ENCODE measurements at places on chromosomes 12 and 14.

DNA sequence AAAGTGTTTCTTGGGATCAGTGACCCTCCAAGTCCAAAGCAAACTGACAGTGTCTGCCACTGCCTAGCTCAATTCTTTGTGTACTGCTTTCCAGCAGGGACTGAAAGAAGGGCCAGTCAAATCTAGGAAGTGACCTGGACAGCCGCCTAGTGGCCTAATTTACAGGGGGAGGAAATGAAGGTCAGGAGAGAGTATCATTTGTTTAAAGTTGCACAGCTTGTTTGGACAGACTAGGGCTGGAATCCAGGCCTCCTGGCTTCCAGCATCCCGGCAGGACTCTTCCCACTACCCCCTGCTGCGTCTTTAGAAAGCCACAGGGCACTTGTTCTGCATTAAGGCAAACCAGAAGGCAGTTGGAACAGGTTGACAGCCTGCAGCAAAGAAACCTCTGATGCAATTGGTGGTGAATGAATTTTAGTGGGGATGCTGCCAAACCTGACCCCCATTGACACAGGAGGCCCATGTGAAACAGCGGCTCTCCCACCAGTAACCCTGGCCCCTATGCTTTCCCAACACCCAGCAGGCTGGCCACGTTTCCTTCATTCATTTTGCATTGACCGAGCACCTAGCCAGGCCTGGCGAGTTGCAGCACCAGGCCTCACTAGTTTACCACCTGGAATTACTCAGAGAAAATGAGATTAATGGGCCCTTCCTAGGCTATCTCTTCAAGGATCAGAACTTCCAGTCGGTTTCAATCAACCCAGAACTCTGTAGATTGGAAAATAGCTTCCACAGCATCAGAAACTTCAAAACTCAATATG, 28.2 kb downstream of the GALNT16 start:
- DNase-seq: peak; percentile 24

DNA sequence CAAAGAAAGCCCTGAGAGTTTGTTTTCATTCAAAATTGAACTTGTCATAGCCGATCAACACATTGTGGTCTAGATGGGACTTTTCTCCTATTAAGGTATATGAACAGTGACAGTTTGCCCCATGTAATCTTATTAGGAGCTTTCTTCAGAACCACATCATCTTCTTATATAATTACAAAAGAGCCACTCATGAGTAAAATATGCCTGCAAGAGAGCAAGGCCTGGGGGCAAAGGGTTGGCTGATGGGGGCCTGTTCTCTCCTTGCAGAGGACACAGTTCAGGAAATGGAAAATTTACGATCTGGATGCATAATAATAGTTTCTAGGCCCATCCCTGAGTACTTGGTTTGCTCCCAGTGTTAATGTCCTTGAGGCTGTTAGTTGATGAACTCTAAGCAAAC, 87.8 kb downstream of the FLRT2 start:
- DNase-seq: no peak

DNA sequence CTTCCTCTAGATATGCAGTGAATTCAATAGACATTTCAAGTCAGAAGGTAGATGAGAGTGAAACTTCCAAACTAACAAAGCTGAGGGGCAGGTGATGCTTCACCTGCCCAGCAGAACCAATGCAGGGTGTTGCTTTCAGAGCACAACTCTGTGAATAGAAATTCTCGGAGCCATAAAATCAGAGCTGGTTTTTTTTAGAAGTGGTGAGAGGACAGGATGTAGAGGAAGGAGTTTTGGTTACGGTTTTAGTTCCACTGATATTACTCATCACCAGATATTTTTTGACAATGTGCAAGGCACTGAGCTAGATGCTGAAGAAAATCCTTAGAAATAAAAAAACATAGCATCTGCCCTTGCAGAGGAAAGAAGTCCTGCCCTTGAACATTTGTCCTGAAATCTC, 62.2 kb downstream of the BMP4 start:
- no peak for DNase-seq

- DNase-seq: no peak
Measured at GRCh38 chr12:113220593-113221180, 577 bp upstream of the TPCN1 start.

- DNase-seq: no peak
Measured at GRCh38 chr12:72677846-72678245, 405.7 kb downstream of the TRHDE start.

DNA sequence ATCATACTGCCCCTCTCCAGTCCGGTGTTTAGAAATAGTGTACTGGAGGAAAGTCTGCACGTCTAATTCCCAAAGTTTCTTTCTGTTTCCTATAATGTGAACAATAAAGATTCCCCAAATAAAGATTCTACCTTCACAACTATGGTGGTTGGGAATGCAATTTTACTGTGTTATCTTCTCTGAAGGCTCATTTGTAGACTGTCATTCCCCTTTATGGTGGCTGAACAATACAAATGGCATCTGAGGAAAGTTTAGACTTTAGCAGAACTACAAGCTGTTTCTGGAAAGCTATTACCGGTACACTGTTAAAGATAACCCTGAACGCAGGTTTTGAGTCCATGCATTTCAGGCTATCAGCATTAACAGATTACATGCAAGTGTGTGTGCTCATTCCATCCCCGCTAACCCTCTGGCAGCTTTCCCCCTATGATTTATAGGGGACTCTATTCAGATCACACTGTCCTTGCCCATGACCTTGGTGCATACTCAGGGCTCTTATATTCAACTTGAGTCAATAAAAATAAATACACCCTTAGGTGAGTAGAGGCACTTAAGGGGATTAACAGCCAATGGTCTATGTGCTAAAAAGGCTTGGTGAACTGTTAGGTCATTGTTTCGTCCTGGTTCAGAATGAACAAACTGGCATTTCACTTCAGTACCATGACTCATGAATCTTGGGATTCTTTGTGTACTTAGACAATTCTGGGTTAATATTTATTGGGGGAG, 60.7 kb upstream of the PYGL start:
- DNase-seq: no peak

DNA sequence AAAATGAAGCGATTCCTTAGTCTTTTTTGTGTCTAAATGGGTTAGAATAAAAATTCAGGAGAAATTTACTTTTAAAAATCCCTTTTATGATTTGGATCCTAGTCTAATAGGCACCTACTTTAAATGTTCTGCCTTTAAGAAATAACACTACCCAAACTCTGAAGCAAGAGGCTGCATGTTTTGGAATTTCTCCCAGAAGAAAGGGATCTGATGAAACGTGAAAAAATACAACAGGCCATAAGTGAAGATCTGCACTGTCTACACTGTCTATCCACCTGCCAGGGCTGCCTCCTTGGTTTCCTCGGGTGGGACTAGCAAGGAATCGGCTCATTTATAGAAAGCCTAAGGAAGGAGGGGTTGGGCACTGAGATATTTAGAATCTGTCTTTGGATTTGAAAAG, 22.1 kb downstream of the ACVR1B start:
- DNase-seq: no peak

GRCh38 chr12:86948851-86949250, 692.7 kb upstream of the MGAT4C start:
- DNase-seq: no peak

GRCh38 chr12:1176191-1176590, 185.2 kb downstream of the ERC1 start:
- no peak for DNase-seq

- DNase-seq: no peak
Measured at GRCh38 chr12:63912651-63913050, 68.2 kb downstream of the SRGAP1 start.

Data from lung (tissue), 17 donors.